ENCODE measurements at places on chromosomes 13 and 19.

DNA sequence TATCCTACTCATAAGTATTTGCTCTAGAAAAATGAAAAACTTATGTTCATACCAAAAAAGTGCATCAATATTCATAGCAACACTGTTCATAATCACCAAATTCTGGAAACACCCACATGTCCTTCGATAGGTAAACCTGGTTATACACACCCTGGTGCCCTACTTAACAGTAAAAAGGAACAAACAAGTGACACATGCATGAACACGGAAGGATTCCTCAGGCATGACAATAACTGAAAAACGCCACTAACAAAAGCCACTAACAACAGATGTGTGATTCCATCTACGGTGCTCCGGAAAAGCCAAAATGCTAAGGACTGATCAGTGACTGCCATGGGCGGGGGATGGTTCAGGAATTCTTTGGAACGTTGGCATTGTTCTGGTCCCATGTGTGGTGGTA, 65.5 kb downstream of the STK24 start:
- no peak for DNase-seq

- DNase-seq = no peak
These were observed 19.8 kb upstream of the SLC35E1 start for GRCh38 chr19:16591803-16592556.

GRCh38 chr19:15280915-15281683, 48.9 kb upstream of the EPHX3 start:
- DNase-seq = no peak

DNA sequence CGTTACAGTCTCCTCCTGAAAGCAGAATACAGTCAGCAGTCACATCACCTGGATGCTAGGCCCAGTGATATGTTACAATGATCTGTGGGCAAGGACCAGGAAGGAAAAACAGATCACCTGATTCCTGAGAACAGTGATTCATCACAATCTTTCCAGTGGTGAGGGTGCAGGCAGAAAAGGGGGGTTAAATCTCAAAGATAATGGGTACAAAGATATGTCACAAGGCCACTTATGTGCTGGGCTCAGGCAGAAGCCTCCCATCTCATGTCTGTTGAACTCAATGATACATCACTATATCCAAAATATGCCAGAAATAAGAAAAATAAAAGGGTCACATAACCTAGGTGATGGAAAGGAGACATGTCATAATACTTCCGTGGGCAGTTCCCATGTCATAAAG, 10.8 kb upstream of the ZNF91 start:
- no peak for DNase-seq

GRCh38 chr13:86839221-86839620, 832.0 kb upstream of the SLITRK5 start:
- no peak for DNase-seq

DNA sequence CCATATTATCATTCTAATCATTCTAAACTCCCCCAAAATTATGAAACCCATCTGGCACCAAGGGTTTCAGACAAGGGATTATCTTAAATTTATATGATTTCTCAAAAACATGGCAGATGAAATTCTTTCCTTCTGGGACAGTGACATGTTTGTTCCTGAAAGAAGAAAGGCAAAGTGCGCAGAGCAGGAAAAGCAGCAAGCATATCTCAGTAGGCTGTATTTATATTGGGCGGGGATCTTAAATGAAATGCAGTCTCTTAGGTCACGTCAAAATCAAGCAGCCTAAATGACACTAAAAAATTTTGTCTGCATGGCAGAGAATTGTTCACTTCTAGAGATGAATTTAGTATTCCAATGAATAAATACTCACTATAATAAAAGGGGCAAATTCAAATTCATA, 49.3 kb downstream of the RCBTB2 start:
- DNase-seq = no peak

- DNase-seq = no peak
These were observed 165.0 kb downstream of the LACC1 start for GRCh38 chr13:44044547-44045179.

GRCh38 chr13:50224534-50224933, 209.3 kb downstream of the KCNRG start:
- no peak for DNase-seq

GRCh38 chr13:87208636-87209035, 462.5 kb upstream of the SLITRK5 start:
- DNase-seq = no peak

DNA sequence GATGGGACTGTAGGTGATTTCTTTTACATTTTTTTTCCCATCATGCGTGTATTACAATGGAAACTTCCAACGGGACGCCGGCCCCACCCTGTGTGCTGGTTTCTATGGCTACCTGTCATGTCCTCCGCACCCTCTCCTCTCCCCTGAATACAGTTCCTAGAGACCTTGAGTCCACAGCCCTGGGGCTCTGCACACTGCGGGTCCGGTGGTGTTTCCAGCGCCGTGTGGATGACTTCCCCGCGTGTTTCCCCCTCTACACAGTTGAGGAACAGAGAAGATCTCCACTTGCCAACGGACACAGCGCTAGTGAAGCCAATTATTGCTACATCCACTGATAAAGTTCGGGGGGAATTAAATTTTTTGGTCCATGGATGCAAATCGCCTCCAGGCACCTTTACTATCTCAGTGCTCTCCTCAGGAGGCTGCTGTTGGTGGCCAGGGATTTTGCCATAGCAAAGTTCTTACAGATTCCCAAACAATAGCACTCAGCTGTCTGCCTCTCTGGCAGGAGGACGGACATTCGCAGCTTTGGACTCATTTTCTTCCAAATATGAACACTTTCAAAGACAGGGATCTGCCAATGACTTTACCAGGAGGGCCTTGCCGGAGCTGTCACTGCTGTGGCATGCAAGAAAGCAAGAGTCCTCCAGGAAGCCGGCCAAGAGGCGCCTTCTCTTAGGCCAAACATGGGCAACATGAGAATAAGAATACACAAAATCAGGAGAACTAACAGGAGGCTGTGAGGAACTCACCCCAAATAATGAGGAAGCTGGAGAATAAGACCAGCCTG, 39.3 kb upstream of the GAS6 start:
- DNase-seq = no peak

DNA sequence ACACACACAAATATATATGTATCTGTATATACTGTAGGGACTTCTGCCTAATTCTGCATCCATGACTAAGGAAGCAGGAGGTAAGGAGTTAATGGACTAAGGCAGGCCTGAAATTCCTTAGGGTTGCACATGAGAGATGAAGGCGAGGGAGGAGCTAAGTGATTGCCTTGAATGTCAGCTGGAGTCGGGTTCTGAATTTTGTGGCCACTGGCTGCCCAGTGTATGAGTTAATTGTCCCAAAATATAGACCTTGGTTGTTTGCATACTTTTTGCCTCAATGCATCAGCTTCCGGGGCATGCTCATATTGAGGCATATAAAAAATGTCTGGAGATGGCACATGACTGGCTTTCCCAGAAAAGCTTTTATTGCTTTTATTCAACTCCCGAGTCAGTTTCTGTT, 245.5 kb downstream of the TDRD3 start:
- no peak for DNase-seq

GRCh38 chr19:45770192-45771101, 1.4 kb upstream of the SIX5 start:
- peak; percentile 96 for DNase-seq

- peak; percentile 78 for DNase-seq
These were observed 949 bp downstream of the RAB3A start for GRCh38 chr19:18202778-18203407.

DNA sequence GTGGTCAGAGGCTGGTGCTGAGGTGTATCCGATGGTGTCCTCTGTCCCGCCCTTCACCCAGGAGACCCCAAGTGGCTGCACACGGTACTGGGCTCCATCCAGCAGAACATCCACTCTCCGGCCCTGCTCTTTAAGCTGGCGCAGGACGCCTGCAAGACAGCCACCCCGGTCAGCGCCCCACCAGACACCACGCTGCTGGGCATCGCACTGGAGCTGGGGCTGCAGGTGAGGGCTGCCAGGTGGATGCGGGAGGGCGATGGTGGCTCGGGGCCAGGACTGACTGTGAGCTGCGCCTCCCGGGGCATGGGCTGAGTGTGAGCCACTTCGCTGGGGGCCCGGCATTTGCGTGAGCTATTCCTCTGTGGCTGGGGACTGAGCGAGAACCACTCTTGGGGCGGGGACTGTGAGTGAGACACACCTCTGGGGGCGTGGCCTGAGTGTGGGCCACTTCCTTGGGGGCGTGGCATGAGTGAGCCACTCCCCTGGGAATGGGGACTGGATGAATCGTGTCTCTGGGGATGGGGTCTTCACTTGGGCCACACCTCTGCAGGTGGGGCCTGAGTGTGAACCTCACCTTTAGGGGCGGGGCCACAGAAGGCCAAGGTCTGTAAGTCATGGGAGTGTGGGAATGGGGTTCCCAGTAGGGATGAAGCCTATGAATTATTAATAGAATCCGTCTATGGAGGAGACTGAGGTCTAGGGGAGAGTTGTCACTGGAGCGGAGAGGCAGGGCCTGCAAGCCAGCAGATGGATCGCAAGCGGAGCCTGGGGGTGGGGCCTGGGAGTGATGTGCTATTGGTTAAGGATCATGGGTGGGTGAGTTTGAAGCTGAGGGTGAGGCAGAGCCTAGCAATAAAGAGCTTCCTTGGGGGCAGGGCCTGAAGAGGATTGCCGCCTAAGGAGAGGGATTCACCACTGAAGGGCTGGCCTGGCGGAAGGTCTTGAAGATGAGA, 30.5 kb downstream of the ZSWIM4 start:
- DNase-seq = peak; percentile 41

- DNase-seq = no peak
These were observed 131.0 kb downstream of the RNF17 start for GRCh38 chr13:24894972-24895300.

DNA sequence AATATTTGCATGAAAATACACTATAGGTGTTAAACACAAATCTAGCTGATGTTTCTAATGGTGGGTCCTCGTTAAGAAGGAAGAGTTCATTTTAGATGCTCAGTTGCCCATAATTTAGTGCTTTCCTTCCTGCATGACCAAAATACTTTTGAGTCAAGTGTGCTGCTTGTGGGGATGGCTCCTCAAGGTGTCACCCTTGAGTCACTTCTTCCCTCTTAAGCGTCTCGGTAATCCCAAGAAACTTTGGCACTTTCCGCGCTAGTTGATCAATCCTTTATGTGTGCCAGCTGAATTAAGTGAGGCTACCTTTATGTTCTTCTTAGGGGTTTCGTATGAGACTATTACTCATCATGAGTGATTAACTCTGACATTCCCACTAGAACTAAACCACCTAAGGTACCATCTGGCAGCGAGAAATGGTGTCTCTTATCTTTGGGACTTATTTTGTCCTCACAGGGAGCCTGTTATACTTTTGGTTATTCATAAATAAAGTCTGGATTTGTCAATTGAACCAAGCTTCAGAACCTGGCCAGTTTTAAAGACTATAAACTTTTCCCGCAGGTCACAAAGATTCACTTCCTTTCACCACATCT, 106.8 kb downstream of the NHLRC3 start:
- DNase-seq = peak; percentile 44

DNA sequence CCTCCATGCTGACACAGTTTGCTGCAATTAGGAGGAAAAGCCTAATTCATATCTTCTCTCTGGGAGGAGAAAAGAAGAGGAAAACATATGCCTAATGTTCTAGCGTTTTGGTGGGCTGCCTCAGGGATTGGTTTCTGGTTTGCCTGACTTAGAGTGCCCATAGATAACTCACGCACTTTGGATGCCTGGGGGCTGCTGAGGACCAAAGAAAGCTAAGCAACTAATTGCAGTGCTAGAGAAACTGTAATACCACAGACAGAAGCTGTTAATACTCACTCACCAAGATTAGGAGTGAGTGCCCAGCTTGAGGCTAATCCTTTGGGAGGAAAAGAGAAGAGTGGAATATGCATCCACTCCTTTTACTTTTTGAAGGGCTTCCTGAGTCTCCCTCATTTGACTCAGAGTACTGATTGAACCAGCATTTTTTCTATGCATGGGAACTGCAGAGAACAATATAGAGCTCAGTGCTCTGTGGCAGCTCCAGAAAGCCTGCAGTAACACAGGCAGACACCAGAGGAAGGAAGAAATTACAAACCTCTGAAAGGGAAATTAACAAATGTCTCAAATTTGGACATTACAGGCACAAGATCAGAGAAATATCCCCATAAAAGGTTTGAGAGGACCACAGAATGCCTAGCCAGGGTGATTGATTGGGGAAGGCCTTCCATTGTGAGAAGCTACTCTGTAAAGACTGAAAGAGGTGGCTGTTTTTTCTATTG, 666.4 kb downstream of the OLFM4 start:
- no peak for DNase-seq

DNA sequence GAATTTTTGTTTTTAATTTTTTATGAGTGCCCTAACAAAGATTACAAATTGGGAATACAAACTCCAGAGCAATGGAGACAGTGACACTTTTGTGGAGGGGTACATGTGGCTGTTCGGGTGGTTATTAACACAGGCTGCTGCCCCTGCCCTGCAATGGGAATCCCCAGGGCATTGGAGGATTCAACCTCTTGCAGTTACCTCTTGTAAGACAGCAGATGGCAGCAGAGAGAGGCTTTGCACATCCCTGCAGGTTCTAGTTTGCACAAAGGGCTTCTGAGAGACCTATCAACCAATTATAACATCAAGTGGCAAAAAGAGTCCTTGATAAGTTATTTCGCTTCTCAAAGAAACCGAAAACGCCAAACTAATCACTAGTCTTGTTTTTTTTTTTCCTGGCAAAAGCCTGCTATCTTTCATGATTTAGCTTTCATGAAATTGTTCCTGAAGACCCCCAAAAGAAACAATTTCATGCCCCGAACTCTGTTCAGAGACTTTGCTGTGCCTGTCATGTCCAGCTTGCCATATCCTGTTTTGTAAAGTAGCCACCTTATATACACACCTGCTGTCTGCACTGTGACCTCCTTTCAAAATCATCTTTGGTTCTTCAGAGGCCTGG, 10.4 kb downstream of the GJB2 start:
- peak; percentile 86 for DNase-seq

DNA sequence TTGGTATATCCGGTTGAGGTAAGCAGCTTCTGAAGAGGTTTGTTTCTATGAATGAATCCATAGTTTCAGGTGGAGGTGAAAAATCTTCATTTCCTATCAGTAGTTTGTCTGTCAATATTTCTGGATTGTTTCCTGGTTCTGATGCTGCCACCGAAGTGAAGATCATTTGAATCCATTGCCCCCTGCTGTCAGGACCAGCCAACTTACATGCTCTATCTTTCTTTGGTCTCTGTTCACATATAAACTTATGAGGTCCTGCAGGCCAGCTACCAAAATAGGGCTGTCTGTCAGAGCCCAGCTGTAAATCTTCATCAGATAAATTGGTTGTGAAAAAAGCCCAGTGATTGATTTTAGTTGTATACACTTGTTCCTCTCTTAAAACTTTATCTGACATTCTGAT, 15.2 kb upstream of the N4BP2L1 start:
- peak; percentile 70 for DNase-seq

GRCh38 chr13:49388091-49388635, 55.7 kb downstream of the CAB39L start:
- no peak for DNase-seq

Measured in NAMALWA (cell line).